ENCODE measurements at places on chromosomes 1 and 21.

DNA sequence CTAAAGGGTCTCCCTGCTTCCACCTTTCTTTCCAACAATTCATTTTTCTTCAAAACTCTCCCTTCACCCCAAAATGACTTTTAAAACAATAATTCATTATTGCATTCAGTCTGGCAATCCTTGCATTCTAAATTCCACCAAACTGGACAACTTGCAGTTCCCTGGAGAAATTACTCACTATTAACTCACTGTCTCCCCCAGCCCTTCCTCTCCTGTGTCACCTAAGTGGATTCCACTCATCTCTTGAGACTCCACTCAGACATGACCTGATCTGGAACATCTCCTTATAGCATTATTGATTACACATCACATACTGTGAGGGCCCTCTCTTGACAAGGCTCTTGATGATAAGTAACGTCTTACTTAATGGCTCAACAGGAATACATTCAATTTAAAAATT lies 257.1 kb downstream of the BRINP2 start:
- no peak for DNase-seq

GRCh38 chr1:240029418-240029817 lies 62.3 kb upstream of the FMN2 start:
- DNase-seq: no peak

- no peak for DNase-seq
Measured at GRCh38 chr1:147627435-147628110, 42.8 kb downstream of the ACP6 start.

- no peak for DNase-seq
Measured at GRCh38 chr1:182113879-182114626, 52.5 kb upstream of the ZNF648 start.

DNA sequence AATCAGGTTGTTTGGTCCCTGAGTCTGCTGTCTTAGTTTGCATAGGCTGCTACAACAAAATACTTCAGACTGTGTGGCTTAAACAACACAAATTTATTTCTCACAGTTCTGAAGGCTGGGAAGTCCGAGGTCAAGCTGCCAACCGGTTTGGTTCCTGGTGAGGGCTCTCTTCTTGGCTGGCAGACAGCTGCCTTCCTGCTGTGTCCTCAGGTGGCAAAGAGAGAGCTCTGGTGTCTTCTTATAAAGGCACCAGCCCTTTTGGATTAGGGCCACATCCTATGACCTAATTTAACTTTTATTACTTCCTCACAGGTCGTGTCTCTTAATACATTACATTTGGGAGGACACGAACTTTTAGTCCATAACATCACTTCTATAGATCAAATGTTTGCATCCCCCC lies 89.6 kb upstream of the CD34 start:
- no peak for DNase-seq

GRCh38 chr1:212674872-212675271 lies 24.8 kb downstream of the BATF3 start:
- DNase-seq: no peak

DNA sequence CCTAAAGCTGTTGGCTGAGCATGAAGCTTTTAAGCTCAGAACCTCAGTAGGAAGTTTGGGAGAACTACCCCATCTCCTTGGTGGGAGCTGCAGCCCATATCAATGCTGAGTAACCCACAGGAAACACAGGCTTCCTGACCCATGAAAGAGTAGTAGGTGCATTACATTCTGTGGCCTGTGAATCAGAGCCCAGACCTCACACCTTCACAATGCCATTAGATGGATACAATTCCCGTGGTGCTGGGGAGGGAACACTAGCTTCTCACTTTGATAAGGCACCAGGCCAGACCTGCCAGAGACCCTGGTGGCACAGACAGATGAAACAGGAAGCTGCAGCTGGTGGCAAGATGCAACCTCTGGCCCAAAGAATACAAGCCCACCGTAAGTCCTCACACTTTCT lies 308.8 kb downstream of the NPHP4 start:
- no peak for DNase-seq

DNA sequence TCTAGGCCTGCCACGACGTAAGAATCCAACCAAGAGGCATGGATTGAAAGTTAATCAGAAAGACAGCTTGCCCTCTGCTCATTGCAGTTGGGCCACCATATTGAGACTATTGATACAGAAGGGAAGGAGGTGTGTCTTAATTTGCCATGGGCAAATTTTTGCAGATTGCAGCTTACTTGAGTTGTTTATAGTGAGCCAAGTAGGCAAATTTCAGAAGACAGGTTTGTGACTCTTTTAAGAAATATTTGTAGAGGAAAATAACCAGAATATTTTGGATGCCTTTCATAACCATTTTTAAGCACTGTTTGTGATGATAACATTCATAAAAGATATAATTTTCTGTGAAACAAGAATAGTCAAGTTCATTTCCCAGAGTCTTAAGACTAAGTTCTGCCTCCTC lies 74.1 kb downstream of the PRDM2 start:
- no peak for DNase-seq
